ENCODE measurements at places on chromosomes 4 and X.

DNA sequence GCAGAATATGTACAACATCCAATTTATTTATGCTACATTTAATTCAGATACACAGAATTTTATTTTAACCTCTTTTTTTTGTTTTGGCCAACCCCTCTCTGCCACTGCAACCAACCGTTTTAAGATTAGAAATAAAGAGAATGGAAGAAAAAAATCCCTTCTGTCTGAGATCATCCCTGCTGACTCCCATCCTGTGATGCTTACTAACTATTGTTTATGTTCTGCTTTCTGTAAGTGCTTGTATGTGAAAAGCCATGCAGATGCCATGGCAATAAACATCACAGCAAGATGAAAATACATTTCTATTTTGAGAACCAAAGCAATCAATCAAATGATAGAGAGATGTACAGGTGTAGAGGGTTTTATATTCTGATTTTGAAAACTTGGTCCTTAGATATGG is 70.1 kb downstream of the GABRB1 start:
- no peak for DNase-seq

- DNase-seq: no peak
Observed at GRCh38 chrX:154840856-154841255, 6.4 kb upstream of the SMIM9 start.

DNA sequence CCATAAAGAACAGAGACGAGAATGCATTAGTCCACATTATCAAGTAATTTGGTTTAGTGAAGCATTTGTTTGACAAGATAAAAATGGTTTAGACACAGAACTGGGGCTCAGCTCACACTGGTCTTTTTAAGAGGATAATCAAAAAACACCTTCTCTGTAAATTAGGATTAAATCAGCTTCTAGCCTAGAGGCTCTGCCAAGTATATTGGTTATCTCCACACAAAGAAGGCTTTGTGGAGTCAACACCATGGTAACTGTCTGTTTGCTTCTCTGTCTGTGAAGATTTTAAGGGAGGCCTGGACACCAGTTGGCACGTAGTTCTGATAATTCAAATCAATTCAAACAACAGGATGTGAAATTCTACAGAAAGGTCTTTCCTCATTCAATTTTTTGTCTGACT is 687.0 kb downstream of the DMD start:
- DNase-seq: no peak

GRCh38 chrX:63560601-63561218 is 209.6 kb upstream of the SPIN4 start:
- peak; percentile 74 for DNase-seq

DNA sequence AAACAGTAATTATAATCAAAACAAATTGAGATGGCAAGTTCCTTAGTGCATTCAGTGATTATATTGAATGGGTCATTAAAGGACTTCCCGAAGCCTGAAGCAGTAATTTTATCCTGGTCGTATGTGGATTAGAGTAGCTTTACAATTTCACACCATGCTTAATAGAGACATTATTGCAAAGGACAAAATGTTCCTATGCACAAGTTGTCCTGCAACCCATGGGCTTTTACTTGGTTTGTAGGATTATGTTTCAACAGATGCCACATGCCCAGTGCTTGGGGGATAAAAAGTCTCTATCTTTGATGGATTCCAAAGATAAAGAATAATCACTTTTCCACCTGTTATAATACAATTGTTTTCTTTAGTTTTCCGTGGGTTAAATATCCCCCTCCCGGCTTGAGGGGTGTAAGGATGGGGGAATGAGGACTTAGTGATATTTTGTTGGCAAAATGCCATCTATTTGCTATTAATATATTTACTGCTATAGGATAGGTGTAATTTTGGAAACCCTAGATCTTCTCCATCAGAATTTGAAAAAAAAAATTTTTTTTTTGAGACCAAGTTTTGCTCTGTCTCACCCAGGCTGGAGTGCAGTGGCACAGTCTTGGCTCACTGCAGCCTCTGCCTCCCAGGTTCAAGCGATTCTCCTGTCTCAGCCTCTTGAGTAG is 156.5 kb upstream of the ETNPPL start:
- no peak for DNase-seq

GRCh38 chr4:80767944-80768343 is 262.6 kb upstream of the BMP3 start:
- DNase-seq: no peak

DNA sequence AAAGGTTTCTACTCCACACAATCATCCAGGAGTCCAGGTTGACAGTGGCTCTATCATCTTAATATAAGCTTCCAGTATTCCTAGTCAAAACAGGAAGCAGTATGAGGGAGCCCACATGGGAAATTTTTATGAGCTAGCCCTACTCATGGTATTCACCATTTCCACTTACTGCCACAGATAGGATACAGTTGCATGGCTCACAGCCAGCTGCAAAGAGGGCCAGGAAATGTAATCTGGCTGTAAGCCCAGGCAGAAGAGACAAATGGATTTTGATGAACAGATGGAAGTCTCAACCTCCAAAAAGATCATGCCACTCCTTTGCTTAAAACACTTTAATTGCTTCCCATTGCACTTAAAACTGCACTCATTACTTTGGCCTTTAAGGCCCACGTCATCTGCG is 150.6 kb downstream of the ADAMTS3 start:
- DNase-seq: no peak

- DNase-seq: peak; percentile 62
Observed at GRCh38 chrX:73447311-73447794, 500 bp downstream of the CDX4 start.

- peak; percentile 55 for DNase-seq
Observed at GRCh38 chrX:1178580-1179057, 33.8 kb downstream of the CRLF2 start.

DNA sequence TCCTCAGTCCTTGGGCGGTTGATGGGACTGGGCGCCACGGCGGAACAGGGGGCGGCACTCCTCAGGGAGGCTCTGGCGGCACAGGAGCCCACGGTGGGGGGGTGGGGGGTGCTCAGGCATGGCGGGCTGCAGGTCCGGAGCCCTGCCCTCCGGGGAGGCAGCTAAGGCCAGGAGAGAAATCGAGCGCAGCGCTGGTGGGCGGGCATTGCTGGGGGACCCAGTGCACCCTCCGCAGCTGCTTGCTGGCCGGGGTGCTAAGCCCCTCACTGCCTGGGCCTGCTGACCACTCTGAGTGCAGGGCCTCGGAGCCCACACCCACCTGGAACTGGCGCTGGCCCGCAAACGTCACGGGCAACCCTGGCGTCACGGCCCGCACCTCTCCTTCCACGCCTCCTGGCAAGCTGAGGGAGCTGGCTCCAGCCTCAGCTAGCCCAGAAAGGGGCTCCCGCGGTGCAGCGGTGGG is 164.9 kb upstream of the AGA start:
- no peak for DNase-seq

DNA sequence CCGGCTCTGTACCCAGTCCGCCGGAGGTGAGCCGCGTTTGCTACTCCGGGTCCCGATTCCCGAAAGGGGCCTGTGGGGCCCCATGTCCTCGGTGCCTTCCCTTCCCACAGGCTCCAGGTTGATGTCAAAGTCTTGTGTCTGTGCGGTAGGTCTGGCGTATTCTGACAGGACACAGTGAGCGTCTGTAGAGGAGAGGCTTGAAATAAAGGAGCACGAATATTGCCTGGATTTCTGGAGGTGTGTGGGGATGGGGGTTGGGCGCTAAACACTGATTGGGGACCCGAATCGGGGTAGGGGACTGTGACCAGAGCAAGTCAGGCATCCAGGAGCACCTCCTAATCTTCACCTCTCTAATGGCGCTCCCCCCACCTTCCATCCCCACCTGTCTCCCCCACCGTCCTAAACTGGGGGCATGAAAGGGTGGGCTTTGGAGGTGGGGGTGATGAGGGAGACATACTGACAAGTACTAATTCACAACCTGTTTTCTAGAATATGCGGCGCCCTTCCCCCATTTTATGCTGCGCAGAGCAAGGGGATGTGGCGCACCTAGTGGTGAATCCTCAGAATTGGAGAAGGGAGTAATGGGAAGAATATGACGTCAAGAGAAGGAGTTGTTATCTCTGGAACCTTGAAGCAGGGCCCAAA is 855 bp downstream of the GPRASP2 start:
- peak; percentile 48 for DNase-seq

- DNase-seq: no peak
Observed at GRCh38 chrX:56228914-56229313, 3.2 kb upstream of the KLF8 start.

DNA sequence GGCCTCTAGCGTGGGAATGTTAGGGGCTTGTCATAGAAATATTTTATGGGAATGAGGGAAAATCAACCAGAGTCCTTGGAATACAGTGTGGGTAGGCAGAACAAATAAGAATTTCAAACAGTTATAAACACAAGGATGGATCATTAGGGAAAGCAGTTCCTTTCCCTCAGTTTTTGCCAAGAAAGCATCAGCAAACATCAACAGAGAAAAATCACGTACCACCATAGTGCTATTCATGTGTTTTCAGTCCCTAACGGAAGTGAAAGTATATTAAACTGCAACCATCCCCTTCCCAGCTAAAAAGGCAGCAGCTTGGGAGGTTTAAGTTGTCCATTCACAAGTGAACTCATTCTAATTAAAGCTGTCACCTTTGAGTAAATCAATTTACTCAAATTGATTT is 334.4 kb upstream of the PCDH18 start:
- DNase-seq: no peak

GRCh38 chr4:57424232-57424897 is 314.2 kb upstream of the IGFBP7 start:
- no peak for DNase-seq

DNA sequence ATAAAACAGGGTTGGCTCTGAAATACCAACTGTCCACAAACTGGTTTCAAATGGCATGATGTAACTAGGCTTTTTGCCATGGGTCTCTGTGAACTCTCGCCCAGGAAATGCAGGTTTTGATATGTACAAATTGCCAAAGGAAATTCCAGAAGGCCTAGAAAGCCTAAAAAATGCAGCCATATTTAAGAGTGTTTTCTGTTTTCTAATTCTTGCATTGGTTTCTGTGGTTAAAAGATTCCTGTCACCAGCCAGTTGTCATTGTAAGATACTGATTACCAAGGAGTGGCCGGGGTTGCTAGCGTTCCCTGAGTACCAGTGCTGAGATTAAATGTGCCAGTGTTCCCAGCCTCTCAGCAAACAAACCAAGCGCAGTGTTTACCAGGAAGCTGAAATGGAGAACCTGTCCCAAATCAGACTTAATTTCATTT is 53.9 kb upstream of the SORBS2 start:
- no peak for DNase-seq

- no peak for DNase-seq
Observed at GRCh38 chrX:38052096-38052495, 45.7 kb downstream of the SYTL5 start.

DNA sequence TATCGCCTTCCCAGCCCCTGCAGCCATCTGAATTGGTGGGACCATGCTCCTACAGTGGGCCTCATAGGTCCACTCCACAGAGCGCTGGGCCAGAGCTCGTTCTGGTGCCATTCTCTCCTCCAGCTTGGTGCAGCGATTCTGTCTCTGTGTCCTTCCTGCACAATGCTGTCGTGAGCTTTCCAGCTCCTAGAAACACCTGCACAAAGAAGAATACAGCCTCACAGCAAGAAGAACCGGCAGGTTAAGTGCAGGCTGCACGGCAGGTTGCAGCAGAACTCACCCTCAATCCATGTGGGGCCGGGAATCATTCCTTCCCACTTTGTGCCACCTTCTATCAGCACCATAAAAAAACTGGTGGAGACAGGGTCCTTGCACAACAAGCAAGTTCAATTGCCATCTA is 101.2 kb upstream of the ENPP6 start:
- DNase-seq: no peak

- DNase-seq: no peak
Observed at GRCh38 chr4:106796876-106797275, 239.2 kb downstream of the DKK2 start.

DNA sequence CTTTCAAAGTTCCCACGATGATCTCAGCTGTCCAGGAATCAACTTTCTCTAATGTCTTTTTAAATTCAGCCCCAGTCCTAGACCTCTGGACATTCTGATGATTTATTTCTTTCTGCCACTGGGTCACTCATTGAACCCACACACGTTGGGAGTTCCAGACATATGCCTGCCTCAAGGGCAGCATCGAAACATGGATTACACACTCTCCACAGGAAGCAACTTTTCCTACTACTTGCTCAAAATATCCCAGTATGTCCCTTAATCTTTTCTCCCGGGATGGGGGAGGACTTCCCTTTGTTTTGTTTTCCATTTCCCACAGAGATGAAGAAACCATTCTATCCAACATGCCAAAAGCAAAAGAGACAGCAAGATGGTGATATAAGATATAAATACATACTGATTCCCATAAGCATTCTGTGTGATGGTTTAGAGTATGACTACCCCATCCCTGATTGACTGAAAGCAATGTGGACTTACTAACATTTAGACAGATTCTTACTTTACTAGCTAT is 79.8 kb upstream of the PPARGC1A start:
- no peak for DNase-seq

GRCh38 chr4:183262776-183263100 is 57.3 kb downstream of the CLDN22 start:
- no peak for DNase-seq

- no peak for DNase-seq
Observed at GRCh38 chrX:37684426-37684825, 1.2 kb upstream of the XK start.

GRCh38 chr4:46393606-46394005 is 3.7 kb upstream of the GABRA2 start:
- DNase-seq: no peak

- DNase-seq: no peak
Observed at GRCh38 chrX:35622040-35622439, 176.1 kb upstream of the MAGEB16 start.

GRCh38 chr4:124915073-124915472 is 202.5 kb upstream of the ANKRD50 start:
- DNase-seq: no peak

DNA sequence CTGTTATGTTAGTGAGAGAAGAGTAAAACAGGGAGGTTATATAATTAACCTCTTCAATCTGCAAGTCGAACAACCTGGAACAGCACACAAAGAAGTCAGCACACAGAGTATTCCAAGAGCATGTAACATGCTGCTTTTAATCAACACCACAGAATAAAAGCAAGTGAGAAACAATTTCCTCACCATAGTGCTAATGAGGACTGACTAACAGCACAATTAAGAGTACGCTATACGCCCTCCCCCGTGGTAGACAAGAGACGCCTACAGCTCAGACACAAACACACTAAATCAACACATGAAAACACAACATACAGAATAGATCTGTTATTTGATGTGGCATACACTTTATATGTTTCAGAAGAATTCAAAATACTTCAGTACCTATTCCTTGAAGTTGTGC is 103.0 kb downstream of the PPP3CA start:
- DNase-seq: no peak
